ENCODE measurements at places on chromosomes 7 and 10. TPM values are rescaled to one million over a fixed set of nuclear protein-coding genes. Genes with fewer than 3 reads are reported as not detected.

LAMB1 gene
- 104 TPM for total RNA-seq

EXOC6 gene
- 12.6 TPM for total RNA-seq

COL13A1 gene
- 0.31 TPM for total RNA-seq

ST7 gene
- 21.6 TPM for total RNA-seq

BET1 gene
- total RNA-seq = 25.2 TPM

TLX1 gene
- total RNA-seq = not detected

ATOH7 gene
- total RNA-seq = 0.08 TPM

SLC13A4 gene
- not detected for total RNA-seq

HECTD2 gene
- total RNA-seq = 2.9 TPM

OR6V1 gene
- total RNA-seq = not detected

SEMA3D gene
- total RNA-seq = 0.07 TPM

CXCL12 gene
- 0.25 TPM for total RNA-seq

CLEC5A gene
- not detected for total RNA-seq

UPK3B gene
- 19.9 TPM for total RNA-seq

SMKR1 gene
- 8.4 TPM for total RNA-seq

C10orf95 gene
- total RNA-seq = 0.19 TPM

UCN3 gene
- total RNA-seq = not detected

SFRP4 gene
- total RNA-seq = 4.3 TPM

DKK1 gene
- total RNA-seq = 408 TPM

PIK3AP1 gene
- total RNA-seq = 0.56 TPM

TMEM196 gene
- total RNA-seq = not detected

SLC13A1 gene
- not detected for total RNA-seq

INMT gene
- 0.03 TPM for total RNA-seq

SFTPA1 gene
- not detected for total RNA-seq

MYL10 gene
- not detected for total RNA-seq

Data from A549 treated with AZD2906 at 1 μM for 4 hours (cell line).